ENCODE measurements at places on chromosomes 13 and 19. TPM values are rescaled to one million over a fixed set of nuclear protein-coding genes. Genes with fewer than 3 reads are reported as not detected.

Gene EFNA2
- 0.57 TPM for total RNA-seq

Gene TSHZ3
- total RNA-seq: 3.3 TPM

Gene NDUFB7
- 287 TPM for total RNA-seq

Gene ZNF583
- 5.8 TPM for total RNA-seq

Gene KRTDAP
- total RNA-seq: not detected

Gene ZNF675
- total RNA-seq: 5.6 TPM
